ENCODE measurements at places on chromosomes 1 and 21. TPM values are rescaled to one million over a fixed set of nuclear protein-coding genes. Genes with fewer than 3 reads are reported as not detected.

Gene LEFTY1
- 0.15 TPM for total RNA-seq

Gene PDPN
- 22.6 TPM for total RNA-seq

Gene CLDN17
- not detected for total RNA-seq

Gene ATP5IF1
- 426 TPM for total RNA-seq

Gene ZFP69B
- total RNA-seq, result 0.90 TPM

Gene PPFIA4
- total RNA-seq, result 60.6 TPM

Gene C1orf122
- total RNA-seq, result 49.5 TPM

Gene VWA5B1
- not detected for total RNA-seq

Gene ATP6V1G3
- total RNA-seq, result not detected

Gene PRAMEF17
- total RNA-seq, result not detected

Gene REN
- total RNA-seq, result not detected

Gene PIK3CD
- total RNA-seq, result 3.6 TPM

- H3K27ac ChIP-seq, result no peak overlapping the region
- no peaks in the 10 kb centered on the region for H3K36me3 ChIP-seq
- DNase-seq, result no peak
Measured at GRCh38 chr1:87941337-87941946, 612.8 kb downstream of the LMO4 start.

GRCh38 chr1:53147174-53147573 lies 4.7 kb upstream of the SLC1A7 start:
- H3K4me3 ChIP-seq, result no peak overlapping the region
- H3K4me1 ChIP-seq, result peaks cover 5% of the 10 kb centered on the region
- H3K36me3 ChIP-seq, result no peaks in the 10 kb centered on the region
- DNase-seq, result no peak
- H3K27ac ChIP-seq, result no peak overlapping the region

DNA sequence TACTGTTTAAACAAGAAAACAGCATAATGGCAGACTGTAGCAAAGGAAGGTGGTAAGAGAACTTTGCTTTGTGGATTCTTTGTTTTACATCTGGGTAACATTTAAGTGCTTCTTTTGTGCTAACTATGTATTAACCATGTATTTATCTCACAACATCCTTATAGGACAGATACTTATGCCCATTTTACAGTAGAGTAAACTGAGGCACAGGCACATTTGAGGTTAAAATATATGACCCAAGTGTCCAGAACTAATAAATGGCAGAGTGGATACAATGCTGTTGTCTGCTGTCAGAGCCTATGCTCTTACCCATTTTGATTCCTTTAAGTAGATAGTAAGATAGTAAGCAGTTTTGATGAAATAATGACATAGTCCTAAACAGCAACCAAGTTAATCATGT lies 7.3 kb downstream of the CAPZA1 start:
- no peak for DNase-seq
- H3K27me3 ChIP-seq, result no peaks in the 10 kb centered on the region
- H3K36me3 ChIP-seq, result peaks cover 16% of the 10 kb centered on the region
- H3K4me1 ChIP-seq, result peaks cover 61% of the 10 kb centered on the region
- H3K4me3 ChIP-seq, result no peak overlapping the region
- H3K27ac ChIP-seq, result no peak overlapping the region

DNA sequence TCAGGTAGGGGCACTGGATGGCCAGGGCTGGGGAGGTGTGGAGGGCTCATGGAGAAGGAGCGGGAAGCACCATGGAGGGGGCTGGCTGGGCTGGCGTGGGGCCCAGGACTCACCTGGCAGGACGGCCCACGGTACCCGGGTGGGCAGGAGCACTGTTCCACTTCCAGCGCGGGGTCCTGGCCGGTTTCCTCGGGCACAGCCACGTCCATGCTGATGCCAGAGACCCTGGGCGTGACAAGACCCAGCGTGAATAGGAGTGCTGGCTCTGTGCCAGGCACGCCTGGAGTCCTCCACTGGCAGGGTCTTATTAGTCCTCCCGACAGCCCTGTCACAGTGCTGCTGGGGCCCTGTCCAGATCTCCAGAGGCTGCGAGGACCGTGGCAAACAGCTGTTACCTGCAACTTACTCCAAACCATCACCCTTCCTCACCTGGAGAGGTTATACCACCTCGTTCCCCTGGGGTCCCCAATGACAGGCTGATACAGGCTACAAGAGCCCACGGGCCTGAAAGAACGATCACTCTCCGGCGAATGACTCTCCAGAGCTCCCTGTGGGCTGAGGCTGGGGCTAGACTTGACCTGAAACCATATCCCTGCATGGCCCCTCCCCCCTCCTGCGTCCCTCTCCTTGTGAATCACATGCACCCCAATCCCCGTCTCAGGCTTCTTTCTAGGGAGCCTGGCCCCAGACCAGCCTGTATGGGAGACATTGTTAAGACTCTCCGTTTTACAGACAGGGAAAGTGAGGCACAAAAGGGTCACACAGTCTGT lies 62.1 kb downstream of the HSPG2 start:
- H3K4me3 ChIP-seq, result no peak overlapping the region
- H3K36me3 ChIP-seq, result peaks cover 99% of the 10 kb centered on the region
- peak overlapping the region; percentile 7 for H3K27ac ChIP-seq
- H3K4me1 ChIP-seq, result peaks cover 8% of the 10 kb centered on the region
- H3K27me3 ChIP-seq, result no peaks in the 10 kb centered on the region

GRCh38 chr1:69911301-69911801 lies 294.0 kb downstream of the LRRC40 start:
- H3K27ac ChIP-seq, result no peak overlapping the region
- no peaks in the 10 kb centered on the region for H3K36me3 ChIP-seq
- no peaks in the 10 kb centered on the region for H3K27me3 ChIP-seq
- DNase-seq, result no peak
- no peak overlapping the region for H3K4me3 ChIP-seq
- H3K4me1 ChIP-seq, result peaks cover 11% of the 10 kb centered on the region

GRCh38 chr21:43922949-43923348 lies 57.9 kb downstream of the AGPAT3 start:
- no peaks in the 10 kb centered on the region for H3K27me3 ChIP-seq
- peak overlapping the region; percentile 56 for H3K27ac ChIP-seq
- DNase-seq, result no peak
- H3K4me3 ChIP-seq, result no peak overlapping the region
- H3K36me3 ChIP-seq, result no peaks in the 10 kb centered on the region
- peaks cover 70% of the 10 kb centered on the region for H3K4me1 ChIP-seq

GRCh38 chr21:30924146-30924700 lies 42.8 kb upstream of the KRTAP11-1 start:
- DNase-seq, result no peak
- H3K4me1 ChIP-seq, result no peaks in the 10 kb centered on the region
- no peaks in the 10 kb centered on the region for H3K36me3 ChIP-seq
- H3K27me3 ChIP-seq, result no peaks in the 10 kb centered on the region

- H3K36me3 ChIP-seq, result no peaks in the 10 kb centered on the region
- H3K4me1 ChIP-seq, result no peaks in the 10 kb centered on the region
- H3K27ac ChIP-seq, result no peak overlapping the region
- DNase-seq, result no peak
Measured at GRCh38 chr1:17167041-17167785, 37.7 kb upstream of the PADI1 start.

DNA sequence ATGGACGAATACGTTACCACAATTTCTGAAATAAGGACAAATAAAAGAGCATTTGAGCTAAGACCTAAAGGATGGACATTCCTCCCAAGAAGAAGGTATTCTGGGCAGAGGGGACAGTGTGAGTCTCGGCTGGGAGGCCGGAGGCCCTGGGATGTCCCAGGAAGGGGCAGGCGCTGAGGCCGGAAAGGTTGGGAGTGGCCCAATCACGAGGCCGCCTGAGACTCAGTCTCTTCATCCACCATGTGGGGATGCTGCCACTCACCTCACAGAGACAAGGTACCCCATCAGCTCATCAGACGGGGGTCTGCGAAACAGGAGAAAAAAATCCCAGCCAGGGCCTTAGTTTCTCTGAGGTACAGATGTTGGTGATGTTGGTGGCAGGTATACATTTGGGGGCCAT lies 24.3 kb upstream of the LAPTM5 start:
- H3K27ac ChIP-seq, result no peak overlapping the region
- H3K4me3 ChIP-seq, result no peak overlapping the region
- H3K36me3 ChIP-seq, result no peaks in the 10 kb centered on the region

DNA sequence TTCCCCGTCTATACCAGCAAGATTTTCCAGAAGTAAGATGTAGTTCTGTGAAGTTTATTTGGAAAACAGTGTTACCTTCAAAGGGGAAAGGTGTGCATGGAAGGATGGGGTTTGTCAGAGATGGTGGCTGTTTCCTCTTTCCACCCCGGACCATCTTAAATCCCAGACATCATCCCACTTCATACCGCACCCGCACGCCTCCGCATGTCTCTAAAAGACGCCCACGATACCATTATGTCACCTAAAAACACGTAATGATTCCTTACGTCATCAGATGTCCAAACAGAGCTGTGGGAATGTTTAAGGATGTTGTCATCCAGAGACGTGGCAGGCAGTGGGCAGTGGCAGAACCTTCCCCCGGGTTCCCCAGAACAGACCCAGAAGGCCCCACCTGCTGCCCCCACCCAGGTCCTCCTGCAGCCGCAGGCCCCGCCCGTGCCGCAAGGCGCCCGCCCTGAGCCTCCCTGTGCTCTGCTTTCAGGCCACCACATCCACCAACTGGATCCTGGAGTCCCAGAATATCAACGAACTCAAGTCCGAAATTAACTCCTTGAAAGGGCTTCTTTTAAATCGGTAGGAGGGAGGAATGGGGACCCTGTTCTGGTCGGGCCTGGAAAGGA lies 152.2 kb downstream of the PEX14 start:
- peaks cover 11% of the 10 kb centered on the region for H3K4me1 ChIP-seq
- no peaks in the 10 kb centered on the region for H3K27me3 ChIP-seq
- no peak for DNase-seq
- no peak overlapping the region for H3K27ac ChIP-seq

DNA sequence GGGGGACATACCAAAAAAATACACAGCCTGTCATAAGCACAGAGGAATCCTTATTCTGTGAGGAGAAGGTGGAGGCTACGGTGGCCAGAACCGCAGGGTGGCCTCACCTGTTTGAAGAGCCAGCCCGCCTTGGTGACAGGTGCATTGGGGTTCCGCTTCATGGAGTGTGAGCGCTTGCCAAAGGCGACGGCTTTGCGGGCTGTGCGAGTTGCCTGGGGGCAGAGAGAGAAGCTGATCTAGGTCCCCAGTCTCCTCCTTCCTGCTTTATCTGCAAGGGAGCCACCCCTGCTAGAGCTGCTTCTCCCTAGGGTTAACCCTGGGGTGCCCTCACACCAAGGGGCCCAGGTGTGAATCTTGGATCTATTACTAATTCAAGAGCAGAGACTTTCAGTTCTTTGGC lies 54.3 kb upstream of the GOLT1A start:
- peaks cover 20% of the 10 kb centered on the region for H3K4me1 ChIP-seq
- no peak overlapping the region for H3K27ac ChIP-seq
- H3K36me3 ChIP-seq, result no peaks in the 10 kb centered on the region
- no peak for DNase-seq
- H3K4me3 ChIP-seq, result no peak overlapping the region
- H3K27me3 ChIP-seq, result no peaks in the 10 kb centered on the region

GRCh38 chr1:223783676-223784075 lies 62.1 kb downstream of the TP53BP2 start:
- H3K27ac ChIP-seq, result no peak overlapping the region
- DNase-seq, result no peak
- no peaks in the 10 kb centered on the region for H3K27me3 ChIP-seq
- H3K4me1 ChIP-seq, result no peaks in the 10 kb centered on the region
- H3K4me3 ChIP-seq, result no peak overlapping the region

- no peak for DNase-seq
- peaks cover 95% of the 10 kb centered on the region for H3K27me3 ChIP-seq
- no peaks in the 10 kb centered on the region for H3K4me1 ChIP-seq
- no peak overlapping the region for H3K27ac ChIP-seq
Measured at GRCh38 chr1:52225174-52225573, 83.3 kb downstream of the ZFYVE9 start.

DNA sequence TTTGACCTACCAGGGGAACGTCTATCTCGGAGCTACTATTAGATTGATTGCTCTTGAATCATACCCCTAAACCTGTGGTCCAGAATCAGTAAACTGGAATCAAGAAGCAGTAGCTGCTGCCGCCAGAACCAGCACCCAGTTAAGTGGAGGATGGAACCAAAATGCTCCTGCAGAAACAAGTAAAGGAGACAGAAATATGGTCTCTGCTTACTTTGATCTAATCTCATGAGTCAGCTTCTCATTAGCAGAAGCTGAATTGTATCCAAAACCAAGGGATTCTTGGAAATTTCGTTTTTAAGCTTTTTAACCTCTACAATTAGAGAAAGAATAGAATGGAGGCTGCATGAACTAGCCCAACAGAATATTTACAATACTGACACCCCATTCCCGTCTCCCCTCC lies 42.6 kb upstream of the PIGV start:
- no peak for DNase-seq
- peak overlapping the region; percentile 77 for H3K27ac ChIP-seq
- peaks cover 89% of the 10 kb centered on the region for H3K4me1 ChIP-seq
- H3K36me3 ChIP-seq, result no peaks in the 10 kb centered on the region
- H3K27me3 ChIP-seq, result no peaks in the 10 kb centered on the region

DNA sequence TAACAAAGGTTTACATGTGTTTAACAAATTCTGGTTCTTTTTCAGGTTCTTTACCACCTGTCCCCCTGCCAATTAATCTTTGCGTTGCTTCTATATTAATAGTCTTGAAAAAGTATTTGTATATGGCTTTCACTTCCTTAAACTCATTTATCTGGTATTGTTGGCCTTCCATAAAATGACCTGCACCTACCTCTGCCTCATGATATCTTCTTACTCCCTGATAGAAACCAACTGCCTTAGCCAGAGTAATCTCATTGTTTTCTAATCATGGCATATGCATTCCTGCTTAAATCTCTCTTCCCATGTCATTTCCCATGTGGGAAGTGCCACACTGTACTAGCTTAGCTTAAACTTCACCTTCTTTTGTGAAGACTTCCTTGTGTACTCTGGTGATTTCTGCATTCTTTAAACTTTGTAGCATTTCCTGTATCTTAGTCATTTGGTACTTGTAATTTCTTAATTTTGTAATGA lies 8.7 kb downstream of the SMG7 start:
- H3K4me1 ChIP-seq, result peaks cover 71% of the 10 kb centered on the region
- H3K27me3 ChIP-seq, result no peaks in the 10 kb centered on the region
- no peak overlapping the region for H3K27ac ChIP-seq
- no peak overlapping the region for H3K4me3 ChIP-seq

DNA sequence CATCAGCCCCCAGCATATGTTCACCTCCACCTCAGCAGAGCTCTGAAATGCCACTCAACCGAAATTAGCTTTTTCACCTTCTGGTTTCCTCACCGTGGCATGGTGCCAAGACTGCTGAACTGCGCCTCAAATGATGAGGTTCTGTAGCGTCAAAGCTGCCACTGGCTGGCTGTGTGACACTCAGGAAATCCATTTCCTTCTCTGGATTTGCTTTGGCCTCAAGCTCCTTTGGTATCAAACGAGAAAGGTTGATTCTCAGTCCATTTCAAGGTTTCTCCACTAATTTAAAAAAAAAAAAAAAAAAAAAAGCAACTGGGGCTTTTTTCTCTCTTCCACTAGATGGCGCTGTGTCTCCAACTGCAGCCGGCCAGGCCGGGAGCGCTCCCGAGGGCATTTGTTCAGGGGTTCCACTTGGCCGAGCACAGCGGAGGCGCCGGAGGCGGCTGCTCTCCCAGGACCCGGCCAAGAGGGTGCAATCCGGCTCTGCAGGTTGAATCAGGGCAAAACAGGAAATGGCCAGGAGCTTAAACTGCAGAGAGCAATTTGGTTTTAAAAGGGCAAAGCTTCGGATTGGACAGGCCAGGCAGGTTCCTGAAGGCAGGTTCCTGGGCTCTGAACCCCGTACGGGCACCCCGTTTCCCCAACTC lies 26.5 kb upstream of the PLA2G2C start:
- H3K36me3 ChIP-seq, result no peaks in the 10 kb centered on the region
- H3K27ac ChIP-seq, result no peak overlapping the region
- no peaks in the 10 kb centered on the region for H3K4me1 ChIP-seq
- peaks cover 4% of the 10 kb centered on the region for H3K27me3 ChIP-seq

GRCh38 chr1:33860671-33861070 lies 3.2 kb upstream of the HMGB4 start:
- H3K27me3 ChIP-seq, result peaks cover 27% of the 10 kb centered on the region
- H3K36me3 ChIP-seq, result no peaks in the 10 kb centered on the region
- DNase-seq, result no peak
- no peaks in the 10 kb centered on the region for H3K4me1 ChIP-seq
